Tibial nerve (tissue), 4 donors: ENCODE measurements at places on chromosomes 1 and 21. TPM values are rescaled to one million over a fixed set of nuclear protein-coding genes. Genes with fewer than 3 reads are reported as not detected.

Gene NRAS
- total RNA-seq = 19.6 TPM

Gene PTPN7
- 1.2 TPM for total RNA-seq

Gene FBXO44
- 45.0 TPM for total RNA-seq

Gene AADACL4
- not detected for total RNA-seq

Gene OR2G6
- not detected for total RNA-seq

Gene CENPF
- total RNA-seq = 0.98 TPM

Gene CA14
- total RNA-seq = not detected

Gene MYOM3
- total RNA-seq = 0.22 TPM

Gene NGF
- total RNA-seq = 4.6 TPM

Gene MYCL
- total RNA-seq = 0.30 TPM

Gene SAMSN1
- 2.9 TPM for total RNA-seq

Gene THEMIS2
- 13.2 TPM for total RNA-seq

Gene AIM2
- total RNA-seq = 4.0 TPM

Gene NBL1
- 157 TPM for total RNA-seq

GRCh38 chr1:15428815-15429435 is 9.3 kb upstream of the CTRC start:
- no peaks in the 10 kb centered on the region for H3K4me1 ChIP-seq
- no peaks in the 10 kb centered on the region for H3K27me3 ChIP-seq
- H3K36me3 ChIP-seq = peaks cover 40% of the 10 kb centered on the region
- H3K4me3 ChIP-seq = no peak overlapping the region
- no peak for DNase-seq

DNA sequence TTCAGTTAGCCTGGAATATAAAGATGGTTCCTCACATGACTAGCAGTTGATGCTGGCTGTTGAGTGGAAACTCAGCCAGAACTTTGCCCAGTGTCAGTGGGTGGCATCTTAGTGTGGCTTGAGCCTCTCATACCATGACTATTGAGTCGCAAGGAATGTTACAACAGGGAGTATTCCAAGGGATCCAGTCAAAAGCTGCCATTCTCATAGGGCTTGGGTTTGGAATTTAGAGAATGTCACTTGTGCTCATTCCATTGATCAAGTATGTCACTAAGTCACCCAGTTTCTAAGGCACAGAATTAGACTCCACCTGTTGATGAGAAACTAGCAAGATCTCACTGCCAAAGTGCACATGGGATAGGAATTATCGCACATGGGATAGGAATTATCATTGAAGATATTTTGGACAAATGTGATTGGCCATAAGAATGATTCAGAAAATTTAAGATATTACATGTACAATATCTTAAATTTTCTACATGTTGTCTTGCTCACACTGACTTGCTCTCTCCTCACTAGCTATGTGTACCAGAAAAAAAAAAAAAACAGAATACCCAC is 1290.7 kb upstream of the ADGRL2 start:
- no peaks in the 10 kb centered on the region for H3K4me1 ChIP-seq
- no peak overlapping the region for H3K27ac ChIP-seq
- no peak for DNase-seq
- no peaks in the 10 kb centered on the region for H3K27me3 ChIP-seq

- no peaks in the 10 kb centered on the region for H3K4me1 ChIP-seq
- H3K27me3 ChIP-seq = no peaks in the 10 kb centered on the region
- no peak overlapping the region for H3K4me3 ChIP-seq
- peak overlapping the region; percentile 60 for H3K27ac ChIP-seq
- no peaks in the 10 kb centered on the region for H3K36me3 ChIP-seq
These were observed 82.0 kb upstream of the ROR1 start for GRCh38 chr1:63691701-63692425.

DNA sequence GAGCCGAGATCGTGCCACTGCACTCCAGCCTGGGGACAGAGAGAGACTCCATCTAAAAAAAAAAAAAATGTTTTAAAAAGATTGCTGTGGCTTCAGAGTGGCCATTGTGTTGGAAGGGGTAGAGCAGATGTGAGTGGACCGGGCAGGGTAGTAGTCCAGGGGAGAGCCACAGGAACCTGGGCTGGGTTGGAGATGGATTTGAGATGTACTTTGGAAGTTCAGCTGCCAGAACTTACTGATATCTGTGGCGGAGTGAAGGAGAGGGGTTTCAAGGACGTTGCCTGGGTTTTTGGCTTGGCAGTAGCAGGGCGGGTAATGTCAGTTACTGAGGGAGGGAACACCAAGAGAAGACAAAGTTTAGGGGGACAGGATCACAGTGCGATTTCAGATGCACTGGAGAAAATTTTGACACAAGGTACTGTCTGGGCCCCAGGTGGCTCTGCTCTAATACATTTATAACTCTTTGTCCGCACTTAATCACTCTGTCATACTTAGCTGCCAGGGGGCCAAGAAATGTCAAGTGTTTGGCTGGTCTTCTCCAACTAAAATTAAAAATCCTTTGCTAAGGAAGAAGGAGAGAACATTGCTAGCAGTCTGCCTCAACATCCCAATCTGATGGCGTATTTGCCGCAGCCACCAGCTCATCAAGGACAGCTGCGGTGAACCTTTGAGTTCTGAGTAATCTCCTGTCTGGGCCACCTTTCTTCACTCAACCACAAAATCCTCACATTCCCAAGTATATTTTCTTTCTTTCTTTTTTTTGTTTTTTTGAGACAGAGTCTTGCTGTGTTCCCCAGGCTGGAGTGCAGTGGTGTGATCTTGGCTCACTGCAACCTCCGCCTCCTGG is 9.6 kb downstream of the EPHX1 start:
- H3K27ac ChIP-seq = peak overlapping the region; percentile 22
- no peaks in the 10 kb centered on the region for H3K27me3 ChIP-seq
- peaks cover 10% of the 10 kb centered on the region for H3K36me3 ChIP-seq
- no peak for DNase-seq

DNA sequence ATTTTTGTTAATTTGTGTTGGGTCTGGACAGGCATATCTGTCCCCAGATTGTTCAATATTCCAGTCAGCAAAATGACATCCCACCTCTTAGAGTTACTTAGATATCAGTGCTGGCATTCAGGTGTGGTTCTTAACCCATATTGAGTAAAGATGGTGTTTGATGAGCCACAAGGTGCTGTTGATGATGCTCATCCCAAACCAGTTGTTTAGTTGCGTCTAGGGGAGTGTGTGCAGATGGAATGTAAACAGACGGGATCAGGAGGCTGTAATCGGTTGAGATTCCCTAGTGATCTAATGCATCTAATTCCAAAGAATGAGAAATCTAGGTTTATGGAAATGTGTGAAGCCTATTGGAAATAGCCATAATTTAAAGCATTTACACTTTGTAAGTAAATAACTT is 1.1 kb downstream of the HOOK1 start:
- no peak for DNase-seq
- H3K4me1 ChIP-seq = peaks cover 17% of the 10 kb centered on the region
- H3K27me3 ChIP-seq = no peaks in the 10 kb centered on the region
- H3K27ac ChIP-seq = no peak overlapping the region
- no peaks in the 10 kb centered on the region for H3K36me3 ChIP-seq

GRCh38 chr1:98849969-98850636 is 154.6 kb downstream of the PLPPR5 start:
- H3K4me3 ChIP-seq = no peak overlapping the region
- H3K27ac ChIP-seq = no peak overlapping the region
- H3K36me3 ChIP-seq = no peaks in the 10 kb centered on the region
- no peaks in the 10 kb centered on the region for H3K4me1 ChIP-seq
- DNase-seq = no peak

DNA sequence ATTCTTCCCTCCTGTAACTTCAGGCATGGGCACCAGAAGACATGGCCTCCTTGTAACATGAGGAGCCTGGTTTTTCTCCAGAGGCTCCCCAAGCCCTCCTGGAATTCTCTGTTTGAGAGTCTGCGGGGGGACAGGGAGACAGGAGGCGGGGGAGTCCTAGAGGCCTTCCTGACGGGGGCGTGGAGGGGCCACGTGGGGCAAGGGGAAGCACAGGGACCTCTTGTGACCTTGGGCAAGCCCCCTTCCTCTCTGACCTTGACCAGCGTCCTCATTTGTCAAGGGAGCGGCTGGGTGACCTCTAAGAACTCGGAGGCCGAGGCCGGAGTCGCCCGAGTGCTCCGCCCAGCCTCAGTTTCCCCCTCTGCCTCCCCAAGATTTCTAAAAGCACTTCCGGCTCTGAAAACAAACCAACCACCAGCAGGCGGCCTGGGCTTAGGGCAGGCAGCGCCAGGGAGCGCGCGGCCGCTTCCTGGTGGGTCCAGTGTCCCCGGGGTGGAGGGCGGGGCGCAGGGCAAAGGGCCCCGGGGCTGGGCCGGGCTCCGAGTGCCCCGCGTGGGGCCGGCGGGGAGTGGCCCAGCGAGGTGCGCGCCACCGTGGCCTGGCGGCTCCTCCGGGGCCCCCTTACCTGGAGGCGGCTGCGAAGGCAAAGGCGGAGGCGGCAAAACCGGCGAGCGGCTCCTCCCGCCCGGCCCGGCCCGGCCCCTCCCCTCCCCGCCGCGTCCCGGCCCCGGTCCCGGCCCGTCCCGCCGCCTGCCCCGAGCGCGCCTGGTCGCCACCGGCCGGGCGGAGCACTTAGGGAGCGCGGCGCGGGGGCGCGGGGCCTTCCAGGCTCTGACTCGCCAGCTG is at the start of gene TMCO4:
Gene TMCO4, minus strand, starts transcription at position 687 of the 846 bp plus-strand sequence. CDS start 19,158 bp downstream, outside the sequence.
- peak within 1 kb of the TSS; percentile 90 for H3K27ac ChIP-seq
- H3K4me1 ChIP-seq = peaks cover 23% of the 10 kb centered on the region
- peak; percentile 27 for DNase-seq
- H3K36me3 ChIP-seq = no peaks in the 10 kb centered on the region
- peak within 1 kb of the TSS; percentile 71 for H3K4me3 ChIP-seq

GRCh38 chr1:21836010-21836409 is 23.9 kb downstream of the LDLRAD2 start:
- DNase-seq = no peak
- H3K27me3 ChIP-seq = no peaks in the 10 kb centered on the region
- H3K4me1 ChIP-seq = no peaks in the 10 kb centered on the region

DNA sequence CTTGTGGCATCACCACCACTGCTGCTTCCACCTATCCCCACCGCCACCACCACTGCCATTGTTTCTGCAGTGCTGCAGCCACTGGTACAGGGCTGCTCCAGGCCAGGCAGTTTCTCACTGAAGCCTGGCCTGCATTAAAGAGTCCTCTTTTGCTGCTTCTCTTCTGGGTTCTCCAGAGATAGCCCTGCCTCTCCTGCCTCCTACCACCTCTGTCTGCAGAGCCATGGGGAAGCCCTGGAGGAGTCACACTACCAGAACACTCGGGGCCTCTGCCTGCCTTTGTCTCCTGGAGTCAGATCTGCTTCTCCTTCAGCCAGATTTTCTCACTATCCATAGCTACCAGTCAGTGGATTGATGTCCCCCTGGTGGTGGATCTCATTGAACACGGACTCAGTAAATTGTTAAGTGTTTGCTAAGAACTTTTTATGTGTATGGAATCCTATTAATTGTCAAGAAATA is 37.7 kb upstream of the DDAH1 start:
- DNase-seq = peak; percentile 17
- no peaks in the 10 kb centered on the region for H3K4me1 ChIP-seq
- H3K4me3 ChIP-seq = no peak overlapping the region
- no peak overlapping the region for H3K27ac ChIP-seq
- H3K36me3 ChIP-seq = no peaks in the 10 kb centered on the region
- H3K27me3 ChIP-seq = no peaks in the 10 kb centered on the region

DNA sequence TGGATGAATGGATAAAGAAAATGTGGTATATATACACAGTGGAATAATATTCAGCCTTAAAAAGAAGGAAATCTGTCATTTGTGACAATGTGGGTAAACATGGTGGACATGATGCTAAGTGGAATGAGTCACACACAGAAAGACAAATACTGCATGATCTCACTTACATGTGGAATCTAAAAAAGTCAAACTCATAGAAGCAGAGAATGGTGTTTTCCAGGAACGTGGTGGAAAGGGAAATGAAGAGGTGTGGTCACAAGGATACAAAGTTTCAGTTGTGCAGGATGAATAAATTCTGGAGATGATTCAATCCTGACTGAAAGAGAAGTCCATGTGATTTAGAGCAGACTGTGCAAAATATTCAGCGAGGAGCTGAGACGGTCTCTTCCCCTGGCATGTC is 56.6 kb downstream of the RYR2 start:
- H3K27ac ChIP-seq = no peak overlapping the region
- H3K27me3 ChIP-seq = no peaks in the 10 kb centered on the region
- no peaks in the 10 kb centered on the region for H3K4me1 ChIP-seq
- no peak for DNase-seq

DNA sequence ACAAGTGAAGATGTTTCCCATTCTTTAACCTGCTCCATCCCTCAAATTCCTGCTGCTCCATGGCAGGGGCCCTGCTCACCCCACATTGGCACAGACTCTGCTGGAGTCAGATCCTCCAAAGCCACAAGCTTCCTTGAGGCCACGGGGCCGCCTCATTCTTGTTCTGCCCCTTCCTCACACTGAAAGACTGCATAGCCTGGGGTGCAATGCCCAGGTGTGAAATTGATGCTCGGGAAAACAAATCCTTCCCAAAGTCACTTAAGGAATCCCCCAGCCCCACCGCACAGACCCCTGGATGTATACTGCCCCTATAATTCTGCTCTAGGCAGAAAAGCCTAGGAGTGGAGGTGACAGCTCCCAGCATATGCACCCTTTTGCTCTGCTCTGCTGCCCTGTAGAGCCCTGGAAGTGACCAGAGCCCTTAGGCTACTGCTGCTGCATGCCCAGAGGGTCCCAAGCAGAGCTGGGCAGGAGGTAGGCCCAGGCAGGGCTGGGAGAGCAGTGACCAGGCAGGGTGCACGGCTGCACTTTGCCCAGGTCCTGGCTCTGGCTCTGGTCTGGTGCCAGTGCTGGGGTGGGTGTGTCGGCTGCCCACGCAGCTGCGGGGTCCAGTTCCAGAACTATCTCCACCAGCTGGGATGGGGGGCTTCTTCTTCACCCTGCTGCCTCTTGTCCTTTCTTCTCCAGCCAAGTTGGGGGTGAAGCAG is 1.6 kb downstream of the HES2 start:
- no peaks in the 10 kb centered on the region for H3K4me1 ChIP-seq
- no peak for DNase-seq

DNA sequence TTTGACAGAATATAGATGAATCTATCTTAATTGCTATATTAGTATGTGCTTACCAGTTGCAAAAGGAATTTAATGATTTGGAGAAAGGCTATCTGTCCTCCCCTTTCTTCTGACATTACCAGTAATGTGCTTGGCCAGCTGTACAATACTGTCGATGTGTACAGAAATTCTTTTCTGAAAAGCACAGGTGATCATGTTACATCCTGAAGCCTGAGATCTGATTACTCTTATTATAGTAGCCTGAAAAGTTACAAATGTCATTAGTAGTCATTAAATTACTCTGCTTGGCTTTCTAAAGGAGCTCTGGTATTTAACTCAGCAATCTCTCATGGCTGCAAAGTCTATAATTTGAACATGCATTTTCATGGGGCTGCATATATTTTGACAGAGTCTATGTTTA is 209.8 kb downstream of the PTPRC start:
- no peaks in the 10 kb centered on the region for H3K27me3 ChIP-seq
- H3K4me3 ChIP-seq = no peak overlapping the region
- no peak overlapping the region for H3K27ac ChIP-seq
- no peaks in the 10 kb centered on the region for H3K4me1 ChIP-seq
- no peaks in the 10 kb centered on the region for H3K36me3 ChIP-seq

GRCh38 chr1:234854645-234855039 is 244.7 kb upstream of the IRF2BP2 start:
- H3K27ac ChIP-seq = no peak overlapping the region
- H3K4me3 ChIP-seq = no peak overlapping the region
- no peaks in the 10 kb centered on the region for H3K27me3 ChIP-seq
